ENCODE measurements at places on chromosomes 11 and 22.

- no peak for DNase-seq
Measured at GRCh38 chr11:74015919-74016684, 7.2 kb upstream of the UCP3 start.

GRCh38 chr11:99634581-99634980 is 613.8 kb downstream of the CNTN5 start:
- no peak for DNase-seq

DNA sequence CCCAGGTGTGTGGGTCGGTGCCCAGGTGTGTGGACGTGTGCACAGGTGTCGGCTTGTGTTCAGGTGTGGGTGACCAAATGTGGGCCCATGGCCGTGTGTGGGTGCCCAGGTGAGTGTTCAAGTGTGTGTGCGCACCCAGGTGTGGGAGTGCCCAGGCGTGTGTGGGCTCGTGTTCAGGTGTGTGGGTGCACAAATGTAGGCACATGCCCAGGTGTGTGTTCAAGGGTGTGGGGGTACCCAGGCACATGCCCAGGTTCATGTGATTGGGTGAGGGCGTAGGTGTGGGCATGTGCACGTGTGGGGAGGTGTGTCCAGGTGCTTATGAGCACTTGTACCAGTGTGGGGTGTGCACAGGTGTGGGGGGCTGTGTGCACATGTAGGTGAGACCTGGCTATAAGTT is 42.8 kb downstream of the MOB2 start:
- DNase-seq, result no peak

- DNase-seq, result no peak
Measured at GRCh38 chr11:8205566-8205965, 36.7 kb upstream of the RIC3 start.

DNA sequence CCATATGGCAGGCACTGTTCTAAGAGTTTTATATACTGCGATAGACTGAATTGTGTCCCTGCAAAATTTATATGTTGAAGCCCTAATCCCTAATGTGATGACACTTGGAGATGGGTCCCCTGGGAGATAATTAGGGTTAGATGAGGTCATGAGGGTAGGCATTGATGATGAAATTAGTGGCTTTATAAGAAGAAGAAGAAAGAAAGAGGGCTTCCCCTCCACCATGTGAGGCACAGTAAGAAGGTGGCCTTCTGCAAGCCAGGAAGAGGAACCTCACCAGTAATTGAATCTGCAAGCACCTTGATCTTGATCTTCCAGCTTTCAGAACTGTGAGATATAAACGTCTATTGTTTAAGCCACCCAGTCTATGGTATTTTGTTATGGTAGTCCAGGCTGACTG is 46.6 kb upstream of the TENM4 start:
- DNase-seq, result no peak

DNA sequence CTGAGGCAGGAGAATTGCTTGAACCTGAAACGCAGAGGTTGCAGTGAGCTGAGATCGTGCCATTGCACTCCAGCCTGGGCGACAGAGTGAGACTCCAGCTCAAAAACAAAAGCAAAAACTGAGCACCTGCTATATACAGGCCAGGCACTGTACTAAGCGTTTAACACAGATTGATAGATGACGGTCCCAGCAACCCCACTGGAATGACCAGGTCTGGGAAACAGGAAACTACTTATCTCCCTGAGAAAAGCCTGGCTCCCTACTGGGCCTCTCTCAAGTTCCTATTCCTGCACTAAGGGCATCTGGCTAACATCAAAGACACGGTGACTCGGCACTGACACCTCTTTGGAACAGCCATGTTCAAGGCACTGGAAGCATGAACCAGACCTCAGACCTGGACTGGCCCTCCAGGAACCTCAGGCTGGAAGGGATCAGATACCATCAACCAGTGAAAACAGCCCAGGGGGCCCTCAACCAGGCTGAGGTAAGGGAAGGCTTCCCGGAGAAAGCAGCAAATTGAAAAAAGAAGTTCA is 16.6 kb downstream of the ARAP1 start:
- no peak for DNase-seq
